ENCODE measurements at places on chromosomes 3 and 15. TPM values are rescaled to one million over a fixed set of nuclear protein-coding genes. Genes with fewer than 3 reads are reported as not detected.

Gene GASK1A
- not detected for total RNA-seq

DNA sequence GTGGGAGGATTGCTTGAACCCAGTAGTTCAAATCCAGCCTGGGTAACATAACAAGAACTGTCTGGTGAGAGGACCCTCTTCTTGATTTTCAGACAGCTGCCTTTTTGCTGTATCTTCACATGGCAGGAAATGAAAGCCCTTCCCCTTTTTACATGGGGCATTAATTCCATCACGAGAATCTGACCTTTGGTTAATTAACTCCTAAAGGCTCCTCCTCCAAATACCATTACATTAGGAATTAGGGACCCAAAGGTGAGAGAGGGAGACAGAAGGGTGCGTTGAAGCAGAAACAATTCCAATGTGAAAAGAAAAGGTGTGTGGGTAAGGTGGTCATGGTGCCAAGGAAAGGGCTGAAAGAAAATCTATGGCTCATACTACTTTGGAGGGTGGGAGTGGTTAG lies 536.2 kb downstream of the MAGI1 start:
- DNase-seq = no peak
- no peak overlapping the region for H3K4me3 ChIP-seq
- H3K27me3 ChIP-seq = no peaks in the 10 kb centered on the region
- H3K27ac ChIP-seq = no peak overlapping the region
- H3K4me1 ChIP-seq = no peaks in the 10 kb centered on the region

DNA sequence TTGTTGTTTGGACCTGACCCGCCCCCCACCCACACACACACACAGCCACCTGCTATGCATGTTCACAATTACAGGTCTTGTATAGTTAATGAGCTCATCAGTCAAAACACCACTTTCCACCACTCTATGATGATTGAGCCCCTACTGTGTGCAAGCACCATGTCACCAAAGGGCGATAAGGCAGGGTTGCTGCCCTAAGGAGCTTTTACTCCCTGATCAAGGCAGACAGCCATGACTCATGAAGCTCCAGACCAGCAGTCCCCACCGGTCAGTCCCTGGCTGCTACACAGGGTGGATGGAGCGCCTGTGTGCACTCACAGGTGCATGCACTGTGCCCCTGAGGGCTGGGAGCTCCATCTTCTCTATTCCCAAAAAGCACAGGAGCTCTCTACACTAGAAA lies 270.6 kb downstream of the CLSTN2 start:
- H3K4me3 ChIP-seq = no peak overlapping the region
- no peaks in the 10 kb centered on the region for H3K4me1 ChIP-seq
- peaks cover 13% of the 10 kb centered on the region for H3K27me3 ChIP-seq
- H3K36me3 ChIP-seq = no peaks in the 10 kb centered on the region
- no peak for DNase-seq

Gene SOX14
- not detected for total RNA-seq

DNA sequence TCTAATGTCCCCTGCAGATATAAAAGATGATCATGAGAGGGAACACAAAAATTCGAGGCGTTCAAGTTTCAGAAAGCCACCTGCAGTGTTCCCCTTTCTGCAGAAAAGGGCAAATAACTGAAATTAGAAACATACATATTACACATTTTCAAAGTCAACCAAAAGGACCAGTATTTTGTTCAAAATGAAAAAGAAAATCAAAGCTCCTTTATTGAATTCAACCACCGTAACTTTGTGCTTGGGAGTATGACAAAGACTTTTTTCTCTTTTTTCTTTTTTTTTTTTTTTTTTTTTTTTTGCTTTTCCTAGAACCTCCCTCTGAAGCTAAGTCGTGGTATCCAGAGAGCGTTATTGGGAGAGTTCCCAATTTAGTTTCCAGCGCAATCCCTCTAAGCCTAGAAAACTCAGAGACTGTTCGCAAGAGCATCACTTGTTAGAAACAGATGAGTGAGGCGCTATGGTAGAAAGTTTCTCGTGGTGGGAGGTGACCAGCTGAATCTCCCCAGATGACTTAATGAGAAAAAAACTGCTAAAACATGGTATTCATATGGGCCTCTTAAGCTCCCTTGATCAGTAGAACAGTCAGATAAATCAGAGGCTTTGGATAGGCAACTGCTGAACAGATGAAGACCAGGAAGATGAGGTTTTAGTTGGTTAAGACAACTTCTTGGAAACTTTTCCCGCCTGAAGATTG lies 77.4 kb downstream of the MB21D2 start:
- no peaks in the 10 kb centered on the region for H3K36me3 ChIP-seq
- H3K27ac ChIP-seq = no peak overlapping the region
- peaks cover 19% of the 10 kb centered on the region for H3K4me1 ChIP-seq
- DNase-seq = no peak

Gene ZIC1
- not detected for total RNA-seq

Gene CCR9
- total RNA-seq = not detected

DNA sequence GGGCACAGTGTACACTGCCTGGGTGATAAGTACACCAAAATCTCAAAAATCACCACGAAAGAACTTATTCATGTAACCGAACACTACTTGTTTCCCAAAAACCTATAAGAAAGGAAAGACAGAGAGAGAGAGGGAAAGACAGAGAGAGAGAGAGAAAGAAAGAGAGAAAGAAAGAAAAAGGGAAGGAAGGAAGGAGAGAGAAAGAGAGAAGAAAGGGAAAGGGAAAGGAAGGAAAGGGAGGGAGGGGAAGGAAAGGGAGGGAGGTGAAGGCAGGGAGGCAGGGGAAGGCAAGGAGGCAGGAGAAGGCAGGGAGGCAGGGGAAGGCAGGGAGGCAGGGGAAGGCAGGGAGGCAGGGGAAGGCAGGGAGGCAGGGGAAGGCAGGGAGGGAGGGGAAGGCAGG lies 48.2 kb downstream of the ANXA2 start:
- H3K4me3 ChIP-seq = no peak overlapping the region
- H3K27me3 ChIP-seq = no peaks in the 10 kb centered on the region
- H3K27ac ChIP-seq = no peak overlapping the region
- no peak for DNase-seq

Gene GHSR
- total RNA-seq = not detected

DNA sequence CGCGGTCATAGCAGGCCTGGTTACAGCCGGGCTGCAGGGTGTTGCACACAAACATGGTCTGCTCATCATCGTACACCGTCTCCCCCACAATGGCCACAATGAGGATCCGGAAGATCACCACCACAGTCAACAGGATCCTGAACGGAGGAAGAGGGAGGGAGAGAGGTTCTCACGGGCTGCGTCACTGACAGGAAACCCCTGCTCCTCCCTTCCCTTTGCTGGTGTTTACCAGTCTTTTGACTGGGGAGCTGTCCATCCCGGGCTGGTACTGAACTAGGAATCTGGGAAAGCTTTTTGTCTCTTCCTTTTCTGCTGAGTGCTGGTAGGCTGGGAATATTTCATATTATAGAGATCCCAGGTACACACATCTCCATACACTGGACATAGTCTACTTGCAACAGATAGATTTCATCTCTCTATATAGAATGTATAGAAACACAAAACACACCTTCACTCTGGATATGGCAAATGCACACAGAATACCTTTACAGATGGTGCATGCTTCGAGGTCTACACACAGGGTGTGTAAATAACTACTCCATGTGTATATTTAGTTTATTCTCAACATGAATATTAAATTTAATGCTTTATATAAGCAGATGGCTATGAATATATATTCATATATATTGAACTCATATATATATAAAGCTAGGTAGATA lies 1.4 kb downstream of the GJD2 start:
- no peak overlapping the region for H3K4me3 ChIP-seq
- H3K27ac ChIP-seq = no peak overlapping the region
- H3K4me1 ChIP-seq = peaks cover 5% of the 10 kb centered on the region
- peaks cover 54% of the 10 kb centered on the region for H3K27me3 ChIP-seq

Gene SPATA12
- not detected for total RNA-seq

GRCh38 chr15:57343498-57343897 lies 32.8 kb upstream of the CGNL1 start:
- H3K27me3 ChIP-seq = no peaks in the 10 kb centered on the region
- H3K4me1 ChIP-seq = no peaks in the 10 kb centered on the region
- DNase-seq = no peak
- H3K27ac ChIP-seq = no peak overlapping the region

- H3K27ac ChIP-seq = no peak overlapping the region
- no peaks in the 10 kb centered on the region for H3K36me3 ChIP-seq
- H3K4me3 ChIP-seq = no peak overlapping the region
- no peak for DNase-seq
- peaks cover 11% of the 10 kb centered on the region for H3K27me3 ChIP-seq
These were observed 209.0 kb downstream of the GAP43 start for GRCh38 chr3:115832265-115832664.

Gene HTR3E
- not detected for total RNA-seq

Gene WDR76
- 75.4 TPM for total RNA-seq

Gene FBXW12
- total RNA-seq = 0.11 TPM
